H7 (cell line): ENCODE measurements at places on chromosomes 7 and 10.

DNA sequence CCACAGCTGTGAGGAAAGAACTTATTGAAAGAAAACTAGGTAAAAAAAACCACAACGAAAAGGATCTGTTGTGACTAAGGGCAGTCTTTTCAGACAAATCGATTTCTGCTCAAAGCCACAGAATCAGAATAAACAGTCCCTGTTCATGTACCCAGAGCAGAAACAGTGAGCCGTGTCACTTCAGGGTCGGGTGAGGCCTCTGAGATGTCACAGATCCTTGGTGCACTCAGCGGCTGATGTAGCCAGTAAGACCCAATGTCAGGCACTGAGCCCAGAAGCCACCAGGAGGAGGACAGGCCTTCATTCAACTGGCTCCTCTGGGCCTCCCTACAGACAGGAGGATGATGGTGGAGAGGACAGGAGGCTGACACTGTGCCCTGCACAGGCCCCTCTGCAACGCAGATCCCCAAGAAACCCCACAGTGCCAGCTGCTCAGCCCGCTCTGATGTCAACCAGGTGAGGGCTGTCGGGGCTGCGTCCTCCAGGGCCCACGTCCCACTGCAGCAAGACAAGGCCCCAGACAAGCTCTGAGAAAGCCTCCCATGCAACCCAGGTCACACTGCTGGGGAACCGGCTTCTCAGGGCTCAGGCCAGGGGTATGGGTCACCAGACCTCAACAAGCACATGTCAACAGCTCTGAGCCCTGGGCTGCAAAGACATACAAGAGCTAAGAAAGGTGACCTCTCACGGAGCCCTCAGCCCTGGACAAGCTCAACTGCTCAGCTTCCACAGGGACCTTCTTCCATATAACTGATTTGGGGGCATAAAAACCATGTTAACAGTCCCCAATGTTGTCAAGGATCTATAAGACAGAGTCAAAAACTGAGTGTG lies 190.6 kb downstream of the PARD3 start:
- no peak for DNase-seq

DNA sequence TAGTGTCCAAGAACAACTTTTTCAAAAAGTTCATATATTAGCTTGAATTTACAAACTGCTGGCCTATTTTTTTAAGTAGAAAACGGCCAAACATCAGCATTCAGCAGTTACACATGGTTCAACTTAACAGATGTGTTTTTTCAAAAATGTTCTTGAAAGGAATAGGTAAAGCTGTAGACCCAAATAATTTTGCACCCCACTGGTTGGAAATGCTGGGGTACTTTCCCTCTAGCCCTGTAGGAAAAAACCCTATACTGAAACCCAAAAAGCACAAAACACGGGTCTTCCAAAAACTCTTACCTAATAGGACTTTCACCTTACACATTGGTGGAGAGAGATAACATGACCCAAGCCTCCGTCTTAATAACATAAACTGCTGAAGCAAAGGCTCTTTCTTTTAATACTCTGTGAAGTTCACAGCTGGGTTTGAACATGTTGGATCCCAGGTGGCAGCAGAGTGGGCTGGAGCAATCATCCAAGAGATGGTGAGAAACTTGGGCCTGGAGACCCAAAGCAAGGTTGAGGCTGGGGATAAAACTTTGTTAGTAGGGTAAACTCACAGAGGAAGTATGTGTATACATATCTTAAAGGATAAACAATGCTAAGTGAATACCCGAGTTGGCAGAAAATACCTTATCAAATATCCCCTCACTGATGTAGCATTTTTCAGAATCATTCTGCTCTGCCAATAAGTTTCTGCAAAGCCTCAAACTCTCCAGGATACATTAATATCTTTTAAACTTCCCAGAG lies 629 bp upstream of the DNAJC9 start:
- no peak for DNase-seq

GRCh38 chr10:64881257-64881656 lies 1360.1 kb downstream of the REEP3 start:
- DNase-seq = no peak

- DNase-seq = no peak
Measured at GRCh38 chr10:129335942-129336341, 131.1 kb upstream of the MGMT start.

DNA sequence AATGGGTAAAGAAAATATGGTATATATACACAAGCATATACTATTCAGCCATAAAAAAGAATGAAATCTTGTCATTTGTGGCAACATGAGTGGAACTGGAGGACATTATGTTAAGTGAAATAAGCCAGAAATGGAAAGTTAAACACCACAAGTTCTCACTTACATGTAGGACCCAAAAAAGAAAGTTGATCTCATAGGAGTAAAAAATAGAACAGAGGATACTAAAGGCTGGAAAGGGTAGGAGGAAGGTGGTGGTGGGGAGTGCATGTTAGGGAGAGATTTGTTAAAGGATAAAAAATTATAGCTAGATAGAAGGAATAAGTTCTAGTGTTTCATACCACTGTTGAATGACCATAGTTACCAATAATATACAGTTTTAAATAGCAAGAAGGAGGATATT lies 48.4 kb downstream of the TBC1D12 start:
- no peak for DNase-seq
